ENCODE measurements at places on chromosomes 3 and 15. TPM values are rescaled to one million over a fixed set of nuclear protein-coding genes. Genes with fewer than 3 reads are reported as not detected.
A peak's percentile ranks its signal among the peaks of the same experiment; 100 is the strongest.

- H3K4me3 ChIP-seq = no peak overlapping the region
- no peaks in the 10 kb centered on the region for H3K4me1 ChIP-seq
- H3K27me3 ChIP-seq = no peaks in the 10 kb centered on the region
- DNase-seq = no peak
- H3K36me3 ChIP-seq = peaks cover 30% of the 10 kb centered on the region
- H3K27ac ChIP-seq = no peak overlapping the region
Observed at GRCh38 chr3:57889807-57890206, 118.4 kb upstream of the FLNB start.

The FURIN gene
- total RNA-seq = 564 TPM

GRCh38 chr3:97817965-97818364, 3.8 kb upstream of the CRYBG3 start:
- peaks cover 22% of the 10 kb centered on the region for H3K27me3 ChIP-seq
- H3K4me1 ChIP-seq = peaks cover 22% of the 10 kb centered on the region
- no peaks in the 10 kb centered on the region for H3K36me3 ChIP-seq
- DNase-seq = no peak
- H3K4me3 ChIP-seq = no peak overlapping the region

- H3K4me3 ChIP-seq = no peak overlapping the region
- peaks cover 4% of the 10 kb centered on the region for H3K4me1 ChIP-seq
- no peak for DNase-seq
- no peaks in the 10 kb centered on the region for H3K36me3 ChIP-seq
Observed at GRCh38 chr15:78985859-78986475, 41.1 kb upstream of the CTSH start.

DNA sequence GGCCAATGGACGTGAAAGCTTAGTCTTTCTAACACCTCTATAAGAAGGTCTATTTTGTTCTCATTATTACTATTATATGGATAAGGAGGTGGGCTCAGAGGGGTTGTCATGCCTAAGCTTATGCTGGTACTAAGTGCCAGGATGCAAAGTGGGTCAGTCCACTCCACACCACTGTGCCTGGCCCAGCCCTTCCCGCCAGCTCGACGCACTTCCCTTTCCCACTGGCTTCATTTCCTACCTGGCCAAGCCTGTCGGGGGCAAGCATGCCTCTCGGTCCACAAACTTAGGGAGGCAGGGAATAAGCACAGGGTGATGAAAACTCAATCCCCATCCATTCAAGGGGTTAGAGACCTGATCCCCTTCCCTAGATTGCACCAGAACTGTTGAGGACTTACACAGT, 5.9 kb upstream of the SYNM start:
- no peak overlapping the region for H3K4me3 ChIP-seq
- H3K4me1 ChIP-seq = no peaks in the 10 kb centered on the region
- peaks cover 57% of the 10 kb centered on the region for H3K27me3 ChIP-seq
- DNase-seq = no peak
- no peak overlapping the region for H3K27ac ChIP-seq

DNA sequence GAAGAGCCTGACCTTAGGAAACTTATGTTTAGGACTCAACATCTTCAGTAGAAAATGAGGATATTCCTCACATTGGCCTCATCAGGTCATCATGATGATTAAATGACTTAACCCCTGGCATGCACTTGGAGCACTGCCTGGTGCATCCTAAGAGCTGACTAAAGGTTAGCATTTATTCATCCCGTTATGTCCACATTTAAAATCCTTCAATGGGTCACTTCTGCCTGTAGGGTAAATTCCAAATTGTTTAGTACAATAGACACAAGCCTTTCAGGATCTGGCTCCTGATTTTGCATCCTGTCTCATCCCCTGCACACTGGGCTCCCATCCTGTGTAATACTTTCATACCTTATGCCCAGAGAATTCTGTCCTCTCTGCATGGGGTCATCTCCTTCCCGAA, 195.2 kb upstream of the MCTP2 start:
- peaks cover 8% of the 10 kb centered on the region for H3K27me3 ChIP-seq
- H3K36me3 ChIP-seq = no peaks in the 10 kb centered on the region
- DNase-seq = no peak

The RTP4 gene
- 3.9 TPM for total RNA-seq

GRCh38 chr15:61629269-61629668, 400.2 kb upstream of the RORA start:
- H3K36me3 ChIP-seq = no peaks in the 10 kb centered on the region
- no peaks in the 10 kb centered on the region for H3K4me1 ChIP-seq
- H3K27ac ChIP-seq = no peak overlapping the region
- no peak overlapping the region for H3K4me3 ChIP-seq
- DNase-seq = no peak

DNA sequence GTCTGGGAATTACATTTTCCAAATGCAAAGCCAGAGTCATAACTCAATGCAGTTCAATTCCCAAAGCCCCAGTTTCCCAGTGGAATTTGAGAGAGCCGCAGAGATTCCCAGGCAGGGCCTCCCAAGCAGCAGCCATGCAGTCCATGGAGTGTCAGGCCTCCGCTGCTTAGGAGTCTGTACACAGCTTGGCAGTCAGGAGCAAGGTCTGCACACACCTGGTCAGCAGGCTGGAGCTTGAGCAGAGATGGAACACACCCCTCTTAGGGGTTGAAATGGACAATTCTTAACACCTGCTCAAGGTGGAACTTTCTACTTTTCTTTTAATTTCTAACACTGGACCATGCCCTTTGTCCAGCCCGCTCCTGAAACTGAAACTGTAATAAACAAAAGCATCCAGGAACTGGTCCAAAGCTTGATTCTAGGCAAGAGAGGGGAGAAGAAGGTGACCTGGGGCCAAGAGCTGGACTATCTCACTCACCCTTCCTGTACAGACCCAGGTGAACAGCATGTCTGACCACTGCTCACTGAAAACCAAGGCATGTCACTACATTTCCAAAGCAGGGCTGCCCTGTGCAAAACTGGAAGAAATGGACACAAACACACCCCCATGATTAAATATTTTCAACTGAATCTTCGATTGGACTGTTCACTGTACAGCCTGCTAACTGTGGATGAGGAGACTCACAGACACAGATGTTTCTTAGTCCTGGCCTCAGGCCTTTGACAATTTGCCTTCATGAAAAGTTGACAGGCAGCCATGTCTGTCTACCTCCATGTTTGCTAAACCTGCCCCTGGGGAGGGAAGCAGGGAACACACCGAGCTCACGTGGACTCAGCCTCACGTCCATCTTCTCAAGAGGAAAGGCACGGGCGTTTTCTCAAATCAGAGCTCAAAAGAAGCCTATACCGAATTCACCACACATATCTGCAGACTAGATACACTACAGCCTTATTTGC, 48.6 kb upstream of the DUSP7 start:
- H3K36me3 ChIP-seq = peaks cover 51% of the 10 kb centered on the region
- H3K27me3 ChIP-seq = no peaks in the 10 kb centered on the region
- no peaks in the 10 kb centered on the region for H3K4me1 ChIP-seq
- H3K27ac ChIP-seq = no peak overlapping the region

The LDHAL6B gene
- total RNA-seq = not detected

The NFKBIZ gene
- 122 TPM for total RNA-seq

GRCh38 chr3:160169139-160169976, 55.9 kb upstream of the C3orf80 start:
- DNase-seq = no peak
- H3K27ac ChIP-seq = no peak overlapping the region

DNA sequence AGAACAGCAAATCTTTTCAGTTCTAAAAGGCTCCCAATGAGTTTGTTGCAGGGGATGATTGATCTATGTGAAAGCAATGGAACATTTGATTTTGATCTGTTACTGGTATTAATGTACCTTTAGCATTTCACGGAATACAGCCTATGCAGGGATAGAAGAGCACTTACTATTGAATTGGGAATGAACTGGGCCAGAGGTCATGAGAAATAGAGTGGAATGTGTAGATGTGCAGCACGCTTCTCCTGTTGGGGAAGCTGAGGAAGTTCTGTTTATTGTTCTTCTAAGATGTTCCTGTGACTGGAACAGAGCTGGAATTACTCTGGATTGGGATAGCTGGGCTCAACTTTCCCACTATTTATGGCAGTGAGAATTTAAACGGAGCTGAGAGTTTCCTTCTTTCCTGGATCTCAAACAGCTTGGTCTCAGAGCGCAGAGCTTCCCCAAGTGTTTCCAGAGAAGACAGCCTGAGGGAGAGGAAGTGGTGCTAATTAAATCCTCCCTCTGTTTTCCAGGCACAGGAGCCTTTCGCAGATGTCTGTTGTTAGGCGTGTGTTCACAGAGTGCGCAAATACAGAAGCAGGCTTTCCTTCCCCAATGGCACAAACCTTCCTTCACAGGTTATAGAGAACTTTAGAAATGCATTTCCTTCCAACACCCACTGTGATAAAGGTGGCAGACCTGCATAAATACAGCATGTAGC, 32.5 kb downstream of the TPRG1 start:
- no peak overlapping the region for H3K4me3 ChIP-seq
- no peak overlapping the region for H3K27ac ChIP-seq
- peaks cover 29% of the 10 kb centered on the region for H3K27me3 ChIP-seq

The PARP6 gene
- total RNA-seq = 73.1 TPM

The AHSG gene
- not detected for total RNA-seq

The C3orf85 gene
- not detected for total RNA-seq

The CCDC12 gene
- total RNA-seq = 65.3 TPM

The IRAK2 gene
- total RNA-seq = 2.6 TPM

GRCh38 chr3:142716102-142716501, 7.7 kb upstream of the TRPC1 start:
- H3K27ac ChIP-seq = no peak overlapping the region
- peaks cover 32% of the 10 kb centered on the region for H3K27me3 ChIP-seq
- DNase-seq = no peak

The NRG4 gene
- not detected for total RNA-seq

The ADAMTS7 gene
- total RNA-seq = 7.2 TPM

DNA sequence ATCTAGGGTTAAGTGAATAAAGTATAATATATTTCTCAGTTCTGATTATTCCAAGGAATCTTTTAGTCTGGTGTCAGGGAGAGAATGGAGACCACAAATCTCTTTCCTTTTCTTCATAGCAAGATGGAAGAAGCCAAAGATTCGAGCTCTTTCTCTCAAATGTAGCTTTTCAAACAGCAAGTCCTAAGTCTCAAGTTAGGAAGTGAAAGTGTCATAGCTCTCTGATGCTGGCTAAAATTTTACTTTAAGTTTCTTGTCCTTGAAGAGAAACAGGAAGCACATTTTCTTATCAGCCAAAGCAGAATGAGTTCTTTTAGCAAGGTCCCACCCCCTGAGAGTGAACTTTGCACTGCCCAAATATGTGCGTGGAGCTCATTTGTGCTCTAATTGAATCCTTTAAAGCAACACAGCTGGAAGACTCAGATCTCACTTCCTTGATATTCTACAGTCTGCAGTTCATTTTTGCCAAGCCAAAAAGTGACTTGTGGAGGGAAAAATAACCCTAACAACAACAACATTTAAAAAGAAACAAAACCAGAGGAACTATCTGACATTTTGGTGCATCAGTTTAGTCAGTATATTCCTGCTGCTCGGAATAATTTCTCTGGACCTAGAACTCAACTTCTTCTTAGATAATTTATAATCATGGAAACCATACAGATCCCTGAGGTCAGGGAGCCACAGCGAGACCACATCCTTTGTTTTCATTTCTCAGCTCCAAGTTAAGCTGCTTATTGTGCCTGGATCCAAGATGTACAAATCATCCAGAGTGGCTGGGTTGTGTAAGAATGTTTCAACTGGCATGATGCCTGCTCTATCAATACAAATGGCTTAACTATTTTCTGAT, 238.7 kb upstream of the P2RY1 start:
- H3K27ac ChIP-seq = no peak overlapping the region
- peaks cover 8% of the 10 kb centered on the region for H3K27me3 ChIP-seq
- H3K36me3 ChIP-seq = no peaks in the 10 kb centered on the region

DNA sequence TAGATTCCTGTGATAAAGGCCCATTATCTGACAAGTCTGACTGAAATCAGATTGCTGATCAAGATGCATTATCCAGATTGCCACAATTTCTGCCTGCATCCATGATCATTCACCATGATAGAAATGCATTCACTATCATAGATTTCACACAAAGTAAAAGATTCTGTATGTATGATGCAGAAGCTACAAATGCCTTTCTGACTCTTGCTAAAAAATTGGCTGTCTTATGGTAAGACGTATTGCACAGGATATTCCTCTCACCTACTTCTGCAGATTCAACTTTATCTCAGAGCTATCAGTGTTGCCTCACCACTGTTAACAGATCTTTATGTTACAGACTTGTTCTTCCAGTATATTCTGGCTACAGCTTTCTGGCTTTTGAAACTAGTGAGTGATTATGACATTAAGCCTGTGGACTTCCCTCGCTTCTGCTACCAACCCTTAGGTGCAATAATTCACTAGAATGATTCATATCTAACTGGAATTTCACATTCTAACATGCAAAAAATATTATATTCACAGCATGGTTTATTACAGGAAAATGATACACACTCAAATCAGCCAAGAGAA, 955.3 kb downstream of the EPHA3 start:
- H3K27ac ChIP-seq = no peak overlapping the region
- no peak for DNase-seq
- H3K4me1 ChIP-seq = no peaks in the 10 kb centered on the region
- H3K27me3 ChIP-seq = no peaks in the 10 kb centered on the region

The IGDCC3 gene
- total RNA-seq = not detected

GRCh38 chr15:85543741-85544155, 163.3 kb downstream of the AKAP13 start:
- H3K4me3 ChIP-seq = peak overlapping the region; percentile 55
- DNase-seq = peak; percentile 31
- H3K36me3 ChIP-seq = peaks cover 33% of the 10 kb centered on the region
- peaks cover 77% of the 10 kb centered on the region for H3K4me1 ChIP-seq
- no peaks in the 10 kb centered on the region for H3K27me3 ChIP-seq

GRCh38 chr15:79296583-79296982, 14.1 kb downstream of the ANKRD34C start:
- no peaks in the 10 kb centered on the region for H3K36me3 ChIP-seq
- no peak overlapping the region for H3K27ac ChIP-seq
- peaks cover 26% of the 10 kb centered on the region for H3K27me3 ChIP-seq
- no peak for DNase-seq

- no peak for DNase-seq
- no peaks in the 10 kb centered on the region for H3K4me1 ChIP-seq
- no peaks in the 10 kb centered on the region for H3K27me3 ChIP-seq
- H3K4me3 ChIP-seq = no peak overlapping the region
Observed at GRCh38 chr15:87481126-87481525, 775.4 kb downstream of the NTRK3 start.

- H3K4me1 ChIP-seq = no peaks in the 10 kb centered on the region
- no peak overlapping the region for H3K4me3 ChIP-seq
- DNase-seq = no peak
- H3K36me3 ChIP-seq = no peaks in the 10 kb centered on the region
- no peak overlapping the region for H3K27ac ChIP-seq
- peaks cover 66% of the 10 kb centered on the region for H3K27me3 ChIP-seq
Observed at GRCh38 chr3:120280026-120280425, 5.0 kb downstream of the GPR156 start.

- no peaks in the 10 kb centered on the region for H3K36me3 ChIP-seq
- H3K27ac ChIP-seq = no peak overlapping the region
- no peak for DNase-seq
- H3K4me1 ChIP-seq = peaks cover 35% of the 10 kb centered on the region
Observed at GRCh38 chr3:125136966-125137357, 75.6 kb downstream of the SLC12A8 start.

The ISLR gene
- not detected for total RNA-seq

DNA sequence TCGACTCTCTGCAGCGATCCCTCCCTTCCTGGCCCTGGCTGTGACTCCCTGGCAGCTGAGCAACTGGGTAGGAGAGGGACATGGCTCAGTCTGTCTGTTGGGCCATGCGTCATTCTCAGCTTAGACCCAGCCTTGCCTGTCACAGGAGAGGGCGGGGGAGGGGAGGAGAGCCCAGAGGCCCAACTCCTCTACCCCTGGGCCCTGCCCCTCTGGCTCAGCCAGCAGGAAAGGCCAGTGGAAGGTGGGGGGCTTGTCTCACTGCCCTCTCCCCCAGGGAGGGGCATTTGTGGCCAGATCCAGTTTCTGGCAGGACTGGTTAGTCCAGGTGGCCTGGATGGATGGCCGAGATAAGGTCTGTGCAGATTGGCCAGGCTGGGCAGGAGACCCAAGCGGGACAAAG, 31.6 kb downstream of the DNAJB8 start:
- H3K4me1 ChIP-seq = no peaks in the 10 kb centered on the region
- no peak overlapping the region for H3K4me3 ChIP-seq
- H3K27me3 ChIP-seq = peaks cover 55% of the 10 kb centered on the region
